Skin of body (tissue), 3 donors: ENCODE measurements at places on chromosomes 12 and 14. TPM values are rescaled to one million over a fixed set of nuclear protein-coding genes. Genes with fewer than 3 reads are reported as not detected.

The LRP6 gene
- 62.2 TPM for total RNA-seq

The NGB gene
- not detected for total RNA-seq

The SLC25A21 gene
- 1.8 TPM for total RNA-seq

The EPS8 gene
- total RNA-seq, result 71.0 TPM

The DEPDC4 gene
- 1.9 TPM for total RNA-seq

The TCTN2 gene
- 8.3 TPM for total RNA-seq

The P2RX2 gene
- total RNA-seq, result not detected

The JDP2 gene
- 19.3 TPM for total RNA-seq

The SENP1 gene
- total RNA-seq, result 24.0 TPM

The ZCRB1 gene
- 13.4 TPM for total RNA-seq

The NKX2-1 gene
- not detected for total RNA-seq

The RNF31 gene
- 24.2 TPM for total RNA-seq

The DACT1 gene
- 24.3 TPM for total RNA-seq

The OR4K1 gene
- total RNA-seq, result not detected

The VDR gene
- 12.2 TPM for total RNA-seq

The HOXC13 gene
- 5.8 TPM for total RNA-seq

The AGAP2 gene
- total RNA-seq, result 1.1 TPM

The GRIN2B gene
- total RNA-seq, result 0.30 TPM

The CLEC6A gene
- not detected for total RNA-seq

The PPP4R4 gene
- 2.4 TPM for total RNA-seq

The VRK1 gene
- 34.9 TPM for total RNA-seq

The SERPINA3 gene
- 14.0 TPM for total RNA-seq

The FGF6 gene
- total RNA-seq, result 4.0 TPM

The TPH2 gene
- not detected for total RNA-seq

The AKAP6 gene
- 21.8 TPM for total RNA-seq

The SLCO1A2 gene
- total RNA-seq, result not detected

The C12orf54 gene
- total RNA-seq, result not detected

The PIK3C2G gene
- 18.1 TPM for total RNA-seq

The LHX5 gene
- total RNA-seq, result not detected

The MANSC1 gene
- total RNA-seq, result 3.4 TPM

The CACNA2D4 gene
- 1.9 TPM for total RNA-seq

The PTGER2 gene
- total RNA-seq, result 2.2 TPM
